ENCODE measurements at places on chromosomes 3 and 15. TPM values are rescaled to one million over a fixed set of nuclear protein-coding genes. Genes with fewer than 3 reads are reported as not detected.
A peak's percentile ranks its signal among the peaks of the same experiment; 100 is the strongest.

- peak overlapping the region; percentile 71 for H3K27ac ChIP-seq
- no peak for DNase-seq
- peaks cover 21% of the 10 kb centered on the region for H3K4me1 ChIP-seq
- no peaks in the 10 kb centered on the region for H3K27me3 ChIP-seq
Measured at GRCh38 chr3:39183211-39184080, 8.9 kb downstream of the XIRP1 start.

DNA sequence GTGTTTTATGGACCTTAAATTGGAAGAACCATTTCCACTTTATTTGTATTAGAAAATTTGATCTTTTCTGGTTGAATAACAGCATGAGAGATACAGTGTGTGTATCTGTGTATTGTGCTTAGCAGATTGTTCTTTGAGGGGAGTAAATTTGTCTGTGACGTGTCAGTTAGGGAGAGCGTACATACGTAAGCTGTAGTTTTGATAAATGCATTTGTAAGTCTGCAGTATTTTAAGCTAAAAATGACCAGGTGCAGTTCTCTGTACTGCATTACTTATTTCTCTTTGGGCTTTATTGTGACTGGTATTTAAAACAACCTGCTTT is 264.8 kb downstream of the ROBO2 start:
- no peak overlapping the region for H3K27ac ChIP-seq
- DNase-seq: no peak
- no peaks in the 10 kb centered on the region for H3K36me3 ChIP-seq

DNA sequence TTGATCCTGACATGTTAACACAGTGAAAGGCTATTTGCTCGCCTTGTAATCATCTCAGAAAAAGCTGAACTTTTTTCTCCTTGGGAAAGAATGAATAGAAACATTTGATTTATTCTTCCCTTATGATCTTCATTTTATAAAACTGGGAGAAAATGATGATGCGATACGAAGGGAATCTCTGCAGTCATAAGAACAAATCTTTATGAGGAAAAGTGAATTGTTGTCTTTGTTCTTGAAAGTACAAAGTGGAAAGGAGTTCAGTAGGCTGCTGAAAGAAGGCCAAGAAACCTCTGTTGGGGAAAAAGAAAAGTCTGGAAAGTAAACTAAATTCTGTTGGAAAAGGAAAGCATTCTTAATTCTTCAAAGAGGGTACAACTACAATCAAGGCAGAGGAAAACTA is 248.8 kb downstream of the NSUN3 start:
- peaks cover 6% of the 10 kb centered on the region for H3K4me1 ChIP-seq
- no peaks in the 10 kb centered on the region for H3K36me3 ChIP-seq
- DNase-seq: no peak
- no peak overlapping the region for H3K27ac ChIP-seq
- H3K4me3 ChIP-seq: no peak overlapping the region

DNA sequence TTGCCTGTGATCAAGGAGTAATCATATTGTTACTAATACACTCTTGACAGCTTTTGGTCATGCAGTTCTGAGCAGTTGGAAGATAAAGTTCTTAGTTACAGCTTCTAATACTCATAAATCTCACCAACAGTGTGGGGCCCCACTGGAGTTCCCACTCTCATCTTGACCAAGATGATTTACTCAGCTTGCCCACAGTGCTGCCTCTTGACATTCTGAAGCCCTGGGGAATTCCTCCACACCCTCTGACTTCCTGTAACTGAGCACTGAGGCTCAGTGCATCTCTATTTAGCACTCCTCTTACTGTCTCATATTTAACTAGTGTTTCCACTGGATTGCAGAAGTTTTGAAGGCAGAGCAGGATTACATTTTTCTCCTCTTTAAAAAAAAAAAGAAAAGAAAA is 1.9 kb upstream of the ARL6IP5 start:
- peaks cover 6% of the 10 kb centered on the region for H3K4me1 ChIP-seq
- H3K4me3 ChIP-seq: no peak overlapping the region
- peaks cover 1% of the 10 kb centered on the region for H3K36me3 ChIP-seq

DNA sequence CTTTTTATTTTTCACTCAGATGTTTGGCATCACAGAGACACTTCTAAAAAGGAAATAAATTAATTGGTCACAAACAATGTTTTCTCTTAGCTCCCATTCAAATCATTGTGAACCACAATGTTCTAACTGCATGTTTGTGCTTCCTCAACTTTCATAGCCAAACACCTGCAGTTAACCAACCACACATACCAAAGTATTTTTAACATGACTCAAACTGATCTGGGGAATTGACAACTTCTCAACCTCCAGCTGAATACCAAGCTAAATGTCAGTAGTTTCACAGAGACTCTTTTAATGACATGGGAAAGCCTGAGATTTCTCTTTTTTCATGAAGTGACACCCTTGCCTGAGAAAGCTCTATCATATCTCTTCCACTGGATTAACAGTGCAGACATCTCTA is 217.9 kb upstream of the MME start:
- DNase-seq: no peak
- no peak overlapping the region for H3K27ac ChIP-seq
- no peaks in the 10 kb centered on the region for H3K4me1 ChIP-seq
- H3K36me3 ChIP-seq: no peaks in the 10 kb centered on the region
- no peak overlapping the region for H3K4me3 ChIP-seq

GRCh38 chr3:15154326-15154725 is 51.7 kb upstream of the CAPN7 start:
- H3K27ac ChIP-seq: no peak overlapping the region
- H3K36me3 ChIP-seq: no peaks in the 10 kb centered on the region
- H3K4me3 ChIP-seq: no peak overlapping the region
- no peaks in the 10 kb centered on the region for H3K4me1 ChIP-seq
- DNase-seq: peak; percentile 0
- H3K27me3 ChIP-seq: peaks cover 5% of the 10 kb centered on the region

DNA sequence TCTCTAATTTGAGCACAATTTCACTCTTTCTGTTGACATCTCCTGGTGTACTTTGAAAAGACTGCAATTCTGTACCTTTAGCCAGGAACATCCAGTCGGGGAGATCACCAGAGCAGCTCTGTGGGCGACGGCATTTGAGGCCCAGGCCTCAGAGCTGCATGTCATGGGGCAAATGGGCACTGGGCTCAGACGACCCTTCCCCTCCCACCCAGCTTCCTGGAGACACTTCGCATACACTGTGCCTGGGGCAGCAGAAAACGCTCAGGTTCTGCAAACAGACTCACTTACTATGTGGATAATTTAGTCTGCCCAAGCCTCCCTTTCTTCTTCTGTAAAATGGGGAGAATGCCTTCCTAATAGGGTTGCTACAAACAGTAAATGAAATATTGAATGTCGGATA is 96.9 kb downstream of the HMG20A start:
- H3K36me3 ChIP-seq: no peaks in the 10 kb centered on the region
- no peaks in the 10 kb centered on the region for H3K4me1 ChIP-seq
- H3K4me3 ChIP-seq: no peak overlapping the region
- no peak for DNase-seq
- H3K27ac ChIP-seq: no peak overlapping the region
- no peaks in the 10 kb centered on the region for H3K27me3 ChIP-seq

GRCh38 chr3:46676601-46677410 is 16.7 kb downstream of the ALS2CL start:
- no peaks in the 10 kb centered on the region for H3K4me1 ChIP-seq
- H3K4me3 ChIP-seq: no peak overlapping the region
- H3K36me3 ChIP-seq: no peaks in the 10 kb centered on the region
- no peak for DNase-seq
- H3K27me3 ChIP-seq: no peaks in the 10 kb centered on the region
- H3K27ac ChIP-seq: no peak overlapping the region

DNA sequence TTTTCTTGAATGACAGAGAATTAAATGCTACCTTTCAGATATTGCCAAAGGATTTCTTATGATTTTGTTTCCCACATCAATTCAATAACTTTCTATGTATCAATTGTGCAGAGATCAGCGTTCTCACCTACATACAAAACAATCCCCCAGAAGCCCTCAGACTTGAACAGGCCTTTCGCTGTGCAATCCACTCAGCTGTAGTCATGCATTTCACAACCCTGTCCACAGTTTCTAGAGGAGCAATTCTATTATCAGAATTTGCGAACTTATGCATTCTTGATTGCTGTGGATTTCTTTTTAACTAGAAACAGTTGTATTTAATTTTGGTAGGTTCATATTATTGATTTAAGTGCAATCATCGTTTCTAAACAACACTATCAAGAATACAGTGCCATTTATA is 13.7 kb upstream of the ALCAM start:
- no peak overlapping the region for H3K27ac ChIP-seq
- peaks cover 3% of the 10 kb centered on the region for H3K4me1 ChIP-seq
- no peaks in the 10 kb centered on the region for H3K27me3 ChIP-seq
- no peak for DNase-seq
- no peak overlapping the region for H3K4me3 ChIP-seq

KLF13 gene
- 38.3 TPM for total RNA-seq

ATP8B4 gene
- 4.1 TPM for total RNA-seq

PAQR5 gene
- total RNA-seq: 2.3 TPM
